Right lung (tissue), 10 donors: ENCODE measurements at places on chromosomes 2 and 18.

DNA sequence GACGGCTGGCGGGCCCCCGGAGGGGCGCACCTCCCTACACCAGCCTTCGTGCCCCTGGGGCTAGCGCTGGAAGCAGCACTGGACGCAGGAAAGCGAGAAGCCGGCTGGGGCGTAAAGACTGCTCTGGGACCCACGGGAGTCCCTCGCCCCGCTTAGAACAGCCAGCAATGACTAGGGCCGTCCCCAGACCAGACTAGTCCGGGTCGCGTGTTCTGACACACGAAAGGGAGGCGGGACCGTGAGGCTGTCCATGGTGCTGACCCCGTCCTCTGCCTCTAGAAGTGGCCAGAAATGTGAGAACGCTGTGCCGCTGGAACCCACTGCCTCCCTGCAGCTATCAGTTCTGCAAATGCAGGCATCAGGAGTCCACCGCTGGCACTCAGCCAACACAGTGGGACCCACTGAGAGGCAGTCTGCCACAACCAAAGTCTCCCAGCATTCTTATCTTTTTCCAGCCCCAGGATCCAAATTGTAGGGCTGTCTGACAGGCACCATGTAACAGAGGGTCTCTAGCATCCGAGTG is at the start of gene UCN:
Gene UCN, minus strand, starts transcription at position 87 of the 523 bp plus-strand sequence. CDS start 550 bp downstream, outside the sequence.
- peak; percentile 27 for DNase-seq

DNA sequence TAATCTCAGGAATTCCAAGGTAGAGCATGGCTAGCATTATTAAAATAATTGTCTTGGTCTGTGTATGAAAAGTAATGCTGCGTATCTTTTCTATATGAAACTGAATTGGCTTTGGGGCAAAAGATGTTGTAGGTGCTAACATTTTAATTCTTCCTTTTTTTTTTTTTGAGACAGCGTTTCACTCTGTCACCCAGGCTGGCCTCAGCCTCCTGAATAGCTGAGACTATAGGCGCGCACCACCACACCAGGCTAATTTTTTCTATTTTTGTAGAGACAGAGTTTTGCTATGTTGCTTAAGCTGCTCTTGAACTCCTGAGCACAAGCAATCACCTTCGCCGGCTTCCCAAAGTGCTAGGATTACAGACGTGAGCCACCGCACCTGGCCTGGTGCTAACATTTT is 172.6 kb upstream of the STON1 start:
- DNase-seq = no peak

DNA sequence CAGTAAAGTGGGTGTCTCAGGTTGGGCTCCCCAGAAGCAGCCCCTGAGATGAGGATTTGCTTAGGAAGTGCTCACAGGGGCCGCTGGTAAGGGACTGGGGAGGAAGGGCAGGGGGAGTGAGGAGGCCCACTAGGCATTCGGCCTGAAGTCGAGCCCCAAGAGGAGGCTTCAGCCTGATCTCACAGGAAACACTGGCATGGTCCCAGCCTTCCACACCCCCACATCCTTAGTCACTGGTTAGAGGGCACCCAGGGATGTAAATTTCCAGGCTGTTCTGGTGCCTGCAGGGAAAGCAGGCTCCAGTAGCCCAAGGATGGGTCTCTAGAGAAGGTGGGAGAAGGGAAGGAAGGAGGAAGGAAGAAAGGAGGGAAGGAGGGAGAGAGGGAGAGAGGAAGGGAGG is 22.4 kb upstream of the KCNK3 start:
- DNase-seq = no peak

GRCh38 chr18:55031979-55032378 is 72.7 kb upstream of the CCDC68 start:
- DNase-seq = peak; percentile 17

DNA sequence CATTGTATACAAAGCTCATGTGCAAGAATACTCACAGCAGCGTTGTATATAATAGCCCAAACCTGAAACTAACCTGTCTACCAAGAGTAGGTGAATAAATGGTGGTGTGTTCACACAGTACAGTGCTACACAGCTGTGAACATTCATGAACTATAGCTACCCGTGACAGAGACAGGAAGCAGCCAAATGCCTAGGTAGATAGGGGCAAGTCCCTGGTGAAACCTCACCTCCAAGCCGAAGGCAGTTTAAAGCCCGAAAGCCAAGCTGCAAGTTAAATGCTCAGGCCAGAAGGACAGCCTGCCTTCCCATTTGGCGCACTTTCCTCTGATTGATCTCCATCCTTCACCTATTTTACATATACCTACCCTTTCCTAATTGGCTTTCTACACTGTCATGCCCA is 36.5 kb upstream of the IMPA2 start:
- DNase-seq = no peak

GRCh38 chr18:80168346-80168745 is 59.3 kb downstream of the ADNP2 start:
- DNase-seq = no peak

DNA sequence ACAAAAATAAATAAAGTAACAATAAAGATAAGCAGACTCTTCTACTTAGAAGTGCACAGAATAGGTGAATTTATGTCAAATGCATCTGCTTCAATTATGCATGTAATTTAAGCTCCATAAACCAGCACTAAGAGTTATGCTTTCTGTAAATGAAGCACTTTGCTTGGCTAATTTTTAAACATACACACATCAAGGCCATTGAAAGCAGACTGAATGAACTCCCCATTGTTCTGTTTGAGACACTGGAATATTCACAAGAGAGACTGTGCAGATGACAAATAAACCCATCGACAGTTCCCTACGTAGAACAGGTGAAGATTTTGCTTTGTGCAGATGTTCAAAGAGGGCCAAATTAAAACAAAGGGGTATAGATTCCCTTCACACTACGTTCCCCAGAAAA is 133.4 kb downstream of the PID1 start:
- DNase-seq = no peak
